ENCODE measurements at places on chromosomes 16 and 17.
A peak's percentile ranks its signal among the peaks of the same experiment; 100 is the strongest.

DNA sequence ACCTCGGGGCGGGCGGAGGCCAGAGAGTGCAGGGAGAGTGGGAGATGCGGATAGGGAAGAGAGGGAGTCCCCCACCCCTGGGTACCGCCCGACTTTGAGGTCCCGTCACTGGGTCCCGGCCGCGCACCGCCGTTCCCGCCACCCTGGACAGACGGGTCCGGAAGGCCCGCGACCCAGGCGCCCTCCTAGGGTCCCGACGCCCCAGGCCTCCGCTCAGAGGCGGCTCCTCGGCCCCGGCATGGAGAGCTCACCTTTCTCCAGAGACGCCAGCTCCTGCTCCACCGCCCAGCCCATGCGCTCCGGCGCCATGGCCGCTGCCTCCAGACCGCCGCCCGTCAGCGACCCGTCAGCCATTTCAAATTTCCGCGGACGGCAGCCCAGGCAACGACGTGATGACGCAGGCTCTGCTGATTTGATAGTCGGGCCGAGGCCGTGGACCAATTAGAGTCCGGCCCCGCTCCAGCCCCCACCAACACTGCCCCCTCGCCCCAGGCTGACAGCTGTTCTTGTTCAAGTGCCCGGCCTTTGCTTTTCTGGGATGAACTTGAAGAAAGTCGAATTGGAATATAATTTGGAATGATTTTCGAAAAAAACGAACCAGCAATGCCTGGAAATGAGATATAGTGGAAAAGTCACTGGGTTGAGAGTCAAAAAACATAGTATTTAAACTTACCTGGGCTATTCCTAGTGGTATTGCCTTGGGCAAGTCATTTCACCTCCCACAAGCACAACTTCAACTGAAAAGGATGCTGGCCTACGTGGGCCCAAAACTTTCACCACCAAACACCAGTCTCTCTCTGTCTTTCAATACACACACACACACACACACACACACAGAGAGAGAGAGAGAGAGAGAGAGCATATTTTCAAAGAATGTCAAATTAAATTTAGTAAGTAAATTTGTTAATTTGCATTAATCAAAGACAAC is at the start of gene SHCBP1:
Gene SHCBP1, minus strand, starts transcription at position 374 of the 928 bp plus-strand sequence. Its CDS starts 20 bp downstream, at position 354.
- peak; percentile 88 for DNase-seq

GRCh38 chr16:11093572-11094074 is 149.3 kb downstream of the CLEC16A start:
- no peak for DNase-seq

GRCh38 chr16:87245511-87245910 is 71.7 kb downstream of the C16orf95 start:
- DNase-seq: peak; percentile 32

- DNase-seq: no peak
Measured at GRCh38 chr17:3043737-3044365, 19.6 kb downstream of the OR1D5 start.

DNA sequence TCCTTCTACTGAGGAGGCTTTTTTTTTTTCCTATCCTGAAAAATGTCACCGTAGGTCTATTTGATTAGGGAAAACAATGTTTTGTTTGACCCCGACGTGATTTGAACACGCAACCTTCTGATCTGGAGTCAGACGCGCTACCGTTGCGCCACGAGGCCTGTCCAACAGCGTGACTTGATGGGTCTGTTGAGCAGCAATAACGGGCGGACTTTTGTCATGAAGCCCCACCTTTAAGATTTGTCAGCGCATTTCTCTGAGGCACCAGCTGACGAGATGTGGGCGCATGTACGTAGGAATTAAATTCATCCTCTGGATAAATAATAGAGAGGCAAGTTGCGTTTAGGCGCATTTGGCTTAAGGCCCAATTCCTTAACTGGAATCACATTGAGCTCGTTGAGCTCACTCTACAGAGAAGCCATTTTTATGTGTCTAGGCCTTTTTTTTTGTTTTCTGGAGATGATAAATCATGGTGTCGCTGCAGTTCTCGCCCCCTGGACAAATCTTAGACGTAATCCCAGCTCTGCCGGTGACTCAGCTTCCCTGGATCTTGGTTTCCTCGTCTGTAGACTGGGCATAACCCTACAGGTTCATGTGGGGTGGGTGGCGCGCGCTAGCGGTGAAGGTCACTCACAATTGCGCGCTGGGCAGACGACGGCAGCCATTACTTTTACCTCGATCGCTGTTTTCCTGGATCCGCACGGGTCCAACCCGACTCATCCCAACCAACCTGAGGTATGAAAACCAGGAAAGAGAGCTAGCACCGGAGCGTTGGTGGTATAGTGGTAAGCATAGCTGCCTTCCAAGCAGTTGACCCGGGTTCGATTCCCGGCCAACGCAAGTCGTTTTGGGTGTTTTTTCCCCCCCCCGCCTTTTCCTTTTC is 10.6 kb upstream of the AURKB start:
- peak; percentile 92 for DNase-seq

DNA sequence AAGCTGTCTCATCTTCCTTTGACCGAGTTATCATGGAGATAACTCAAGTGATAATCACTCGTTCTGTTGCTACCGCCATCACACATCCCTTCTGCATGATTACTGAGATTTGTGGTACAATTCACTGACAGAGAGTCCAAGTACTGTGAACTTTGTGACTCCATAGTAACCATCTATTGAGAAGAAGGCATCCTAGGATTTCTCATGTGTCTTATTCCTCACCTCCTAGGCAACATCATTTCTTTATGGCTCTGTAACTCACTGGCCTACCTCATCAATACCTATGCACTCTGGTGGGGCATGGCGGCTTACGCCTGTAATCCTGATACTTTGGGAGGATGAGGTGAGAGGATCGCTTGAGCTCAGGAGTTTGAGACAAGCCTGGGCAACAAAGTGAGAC is 19.4 kb downstream of the DRC7 start:
- DNase-seq: no peak
